ENCODE measurements at places on chromosomes 6 and 20. TPM values are rescaled to one million over a fixed set of nuclear protein-coding genes. Genes with fewer than 3 reads are reported as not detected.
A peak's percentile ranks its signal among the peaks of the same experiment; 100 is the strongest.

GRCh38 chr20:46087161-46087560 lies 2.6 kb downstream of the NCOA5 start:
- DNase-seq = no peak

GRCh38 chr6:1123386-1124375 lies 188.2 kb upstream of the FOXQ1 start:
- DNase-seq = peak; percentile 22

GRCh38 chr6:144883915-144884314 lies 598.8 kb downstream of the UTRN start:
- DNase-seq = no peak

DNA sequence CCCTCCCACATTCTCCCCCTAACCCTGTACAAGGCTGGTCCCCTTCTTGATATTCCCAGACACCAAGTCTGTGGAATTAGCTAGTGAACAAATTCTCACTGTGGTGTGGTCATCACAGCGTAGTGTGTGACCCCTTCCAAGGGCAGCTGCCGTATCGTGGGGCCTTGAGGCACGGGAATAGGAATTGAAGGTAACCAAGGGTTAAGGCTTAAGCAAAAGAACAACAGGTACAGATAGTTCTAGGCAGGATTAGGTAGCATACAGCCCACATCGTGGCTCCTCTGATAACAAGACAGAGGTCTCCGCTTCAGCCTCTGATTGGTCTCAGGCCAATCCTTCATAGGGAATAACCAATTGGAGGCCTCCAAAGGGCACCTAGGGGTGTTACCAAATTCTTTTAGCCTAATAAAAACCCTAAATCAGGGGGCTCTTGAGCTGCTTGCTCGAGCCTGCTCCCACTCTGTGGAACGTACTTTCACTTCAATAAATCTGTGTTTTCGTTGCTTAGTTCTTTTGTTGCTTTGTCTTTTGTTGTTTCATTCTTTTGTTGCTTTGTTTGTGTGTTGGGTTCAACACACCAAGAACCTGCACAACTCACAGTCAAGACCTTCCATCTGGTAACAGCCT lies 64.7 kb downstream of the GPR6 start:
- DNase-seq = no peak

DNA sequence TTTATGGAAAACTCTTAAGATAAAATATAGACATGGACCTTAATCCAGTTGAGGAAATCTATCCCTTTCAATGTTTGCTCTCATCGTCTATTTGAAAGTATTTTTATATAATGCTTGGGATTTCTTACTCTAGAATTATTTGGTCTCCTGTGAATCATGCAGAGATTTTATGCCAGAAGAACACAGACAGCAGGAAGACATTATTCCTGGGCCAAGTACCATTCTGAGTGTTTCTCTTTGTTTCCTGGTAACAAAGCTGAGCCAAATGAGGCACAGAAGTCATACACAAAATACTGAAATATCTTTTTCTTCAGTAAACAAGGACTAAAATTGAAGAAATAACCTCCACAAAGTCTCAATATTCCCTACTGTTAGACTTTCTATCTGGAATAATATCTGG lies 538.2 kb upstream of the EYS start:
- no peak for DNase-seq

DNA sequence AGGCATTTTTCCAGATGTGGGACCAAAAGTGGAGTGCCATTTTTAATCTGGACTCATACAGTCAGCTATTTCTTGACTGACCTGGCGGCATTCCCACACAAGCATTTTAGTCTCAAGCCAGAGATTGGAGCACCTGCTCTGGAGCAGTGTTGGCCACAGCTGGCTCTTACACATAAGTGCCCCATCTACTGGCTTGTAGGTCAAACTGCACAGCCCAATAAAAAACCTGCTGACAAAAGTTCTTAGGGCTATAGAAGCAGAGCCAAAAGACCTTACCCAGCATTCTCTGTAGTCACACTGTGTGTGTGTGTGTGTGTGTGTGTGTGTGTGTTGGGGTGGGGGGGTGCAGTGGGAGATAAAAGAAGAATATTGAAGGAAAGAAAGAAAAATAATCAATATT lies 38.6 kb upstream of the SENP6 start:
- no peak for DNase-seq

DNA sequence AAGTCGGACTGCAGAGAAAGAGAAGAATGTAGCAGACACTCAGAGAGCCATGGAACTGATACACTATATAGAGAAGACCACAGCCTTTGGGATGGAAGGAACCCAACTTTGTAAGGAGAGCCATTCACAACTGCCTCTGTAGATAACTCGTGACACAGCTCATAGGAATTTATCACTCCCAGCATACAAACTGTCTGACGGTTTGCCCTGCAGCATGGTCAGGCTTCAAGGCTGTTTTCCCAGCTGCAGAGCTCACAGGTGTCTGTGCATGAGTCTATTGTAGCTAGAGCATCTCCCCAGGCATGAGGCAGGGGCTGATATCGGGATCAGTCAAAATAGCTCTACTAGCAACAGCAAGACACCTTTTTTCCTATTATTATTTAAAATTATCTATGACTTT lies 130.5 kb upstream of the DTNBP1 start:
- DNase-seq = no peak

DNA sequence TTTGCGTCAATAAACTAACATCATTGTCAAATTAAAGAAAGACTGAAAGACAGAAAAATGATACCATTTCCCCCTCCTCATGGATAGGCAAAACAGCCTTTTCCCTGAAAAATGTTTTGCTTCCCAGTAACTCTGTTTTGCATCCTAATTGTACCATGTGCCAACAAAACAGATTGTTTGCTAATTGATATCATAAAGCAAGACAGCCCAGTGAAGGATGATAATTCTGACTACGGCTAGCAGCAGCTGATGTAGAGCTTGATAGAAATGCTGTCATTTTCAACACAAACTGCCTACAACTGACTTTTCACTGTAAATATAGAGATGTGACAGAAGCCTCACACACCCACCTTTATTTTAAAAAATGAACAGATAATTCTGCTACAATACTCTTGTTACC lies 1061.6 kb downstream of the HACE1 start:
- DNase-seq = no peak

Gene AKAP12
- 2.4 TPM for total RNA-seq

DNA sequence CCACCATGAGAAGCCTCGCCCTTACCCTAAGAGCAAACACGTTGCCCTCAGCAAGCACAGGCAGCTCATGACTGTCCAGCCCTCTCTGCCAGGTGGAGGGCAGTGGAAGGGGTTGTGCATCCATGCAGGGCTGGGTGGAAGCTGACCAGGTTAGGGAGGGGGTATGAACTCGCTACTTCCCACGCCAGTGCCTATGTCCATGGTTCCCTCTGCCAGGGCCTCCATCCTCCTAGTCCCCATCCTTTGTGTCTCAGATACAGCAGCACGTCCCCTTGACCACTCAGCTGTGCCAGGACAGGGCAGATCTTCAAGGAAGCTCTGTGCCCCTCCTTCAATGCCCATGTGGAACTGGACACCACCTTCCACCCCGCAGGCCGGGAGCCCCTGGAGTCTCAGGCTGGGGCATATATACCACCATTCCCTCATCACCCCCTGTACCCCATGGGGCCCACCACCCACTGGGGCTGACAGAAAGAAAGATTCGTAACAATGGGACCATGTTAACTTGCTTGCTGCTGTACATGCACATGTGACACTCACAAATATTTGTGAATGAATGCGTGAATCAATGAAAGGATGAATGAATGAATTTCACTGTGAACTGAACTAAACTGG lies 90.7 kb downstream of the ANKRD60 start:
- no peak for DNase-seq

DNA sequence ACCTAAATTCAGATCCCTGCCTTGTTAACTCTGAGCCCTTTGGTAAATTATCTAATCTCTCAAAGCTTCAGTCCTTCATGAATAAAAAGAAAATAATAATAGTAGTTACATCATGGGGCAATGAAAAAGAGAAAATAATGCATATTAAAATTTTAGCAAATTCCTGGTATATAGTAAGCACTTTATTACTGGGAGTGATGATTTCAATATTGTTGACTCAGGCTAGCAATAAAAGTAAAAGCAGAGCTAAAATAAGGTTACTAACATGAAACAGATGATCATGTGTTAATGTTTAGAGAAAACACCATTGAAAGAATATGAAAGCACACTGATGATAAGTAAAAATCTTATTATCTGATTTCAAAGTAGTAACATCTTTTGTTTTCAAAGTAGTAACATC lies 13.6 kb downstream of the GINS1 start:
- no peak for DNase-seq

- no peak for DNase-seq
Observed at GRCh38 chr6:22306741-22307466, 10.1 kb upstream of the PRL start.

Gene RGS17
- 0.47 TPM for total RNA-seq

All from pancreas (tissue), 10 donors.